ENCODE measurements at places on chromosomes 3 and 15. TPM values are rescaled to one million over a fixed set of nuclear protein-coding genes. Genes with fewer than 3 reads are reported as not detected.
A peak's percentile ranks its signal among the peaks of the same experiment; 100 is the strongest.

GRCh38 chr3:171565481-171566058 is 105.4 kb upstream of the TNIK start:
- DNase-seq = no peak
- peaks cover 6% of the 10 kb centered on the region for H3K27me3 ChIP-seq
- no peak overlapping the region for H3K4me3 ChIP-seq
- H3K36me3 ChIP-seq = peaks cover 7% of the 10 kb centered on the region
- no peak overlapping the region for H3K27ac ChIP-seq

DNA sequence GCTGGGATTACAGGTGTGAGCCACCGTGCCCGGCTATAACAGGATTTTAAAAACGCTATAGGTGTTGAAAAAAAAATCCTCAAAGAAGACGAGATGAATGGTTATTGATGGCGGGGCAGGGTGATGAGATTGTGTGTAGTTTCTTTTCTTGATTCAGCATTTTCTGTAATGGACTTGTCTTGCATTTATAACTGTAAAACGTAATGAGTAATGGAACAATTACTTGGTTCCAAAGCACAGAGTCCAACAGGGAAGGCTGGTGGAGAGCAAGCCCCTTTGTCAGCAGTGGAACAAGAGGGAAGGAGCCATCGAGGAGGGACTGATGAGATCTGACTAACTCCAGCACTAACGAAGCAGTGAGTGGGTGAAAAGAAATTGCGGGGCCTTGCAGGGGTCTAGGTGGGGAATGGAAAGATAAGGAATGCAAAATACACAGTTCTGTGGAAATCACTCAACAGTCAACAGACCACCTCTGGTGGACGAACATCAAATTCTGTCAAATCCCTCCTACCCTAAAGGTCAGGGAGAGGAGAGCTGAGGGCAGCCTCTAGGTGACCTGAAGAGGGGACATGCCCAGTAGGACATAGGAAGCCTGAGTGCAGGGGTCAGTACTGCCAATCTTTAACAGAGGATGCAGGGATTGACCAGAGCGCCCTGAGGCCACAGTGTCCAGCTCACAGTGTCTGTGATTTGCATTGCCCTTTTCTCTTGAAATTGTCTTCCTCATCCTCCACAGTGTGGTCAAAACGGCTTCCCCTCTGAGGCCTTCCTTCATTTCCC is 23.1 kb upstream of the CDCP1 start:
- H3K4me1 ChIP-seq = peaks cover 52% of the 10 kb centered on the region
- H3K27me3 ChIP-seq = peaks cover under 1% of the 10 kb centered on the region
- H3K27ac ChIP-seq = peak overlapping the region; percentile 23
- H3K4me3 ChIP-seq = no peak overlapping the region

DNA sequence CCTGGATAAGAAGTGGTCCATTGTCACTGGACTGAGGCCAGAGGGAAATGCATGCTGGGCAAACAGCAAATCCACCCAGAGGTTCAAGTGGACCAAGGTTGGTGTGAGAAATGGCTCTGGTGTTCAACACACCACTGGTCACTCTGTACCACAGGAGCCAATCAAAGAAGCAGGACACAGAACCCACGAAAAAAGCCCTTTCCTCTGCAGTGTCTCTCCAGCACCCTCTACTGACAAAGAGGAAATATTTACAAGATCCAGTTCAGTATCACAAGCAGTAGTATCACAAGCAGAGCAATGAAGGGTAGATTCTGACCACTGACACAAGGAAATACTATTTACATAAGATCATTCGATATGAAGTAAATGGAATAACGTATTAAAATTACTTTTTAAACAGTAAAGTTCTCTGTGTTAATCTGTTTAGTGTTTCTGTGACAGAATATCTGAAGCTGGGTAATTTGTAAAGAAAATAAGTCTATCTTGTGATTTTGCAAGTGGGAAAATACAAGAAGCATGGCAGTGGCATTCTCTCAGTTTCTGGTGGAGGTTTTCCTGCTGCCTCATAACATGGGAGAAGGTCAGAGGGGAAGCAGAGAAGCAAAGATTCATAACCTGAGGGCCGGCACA is 390.7 kb downstream of the EFHB start:
- no peaks in the 10 kb centered on the region for H3K36me3 ChIP-seq
- no peak for DNase-seq
- H3K4me3 ChIP-seq = no peak overlapping the region
- H3K27me3 ChIP-seq = no peaks in the 10 kb centered on the region
- H3K27ac ChIP-seq = no peak overlapping the region

DNA sequence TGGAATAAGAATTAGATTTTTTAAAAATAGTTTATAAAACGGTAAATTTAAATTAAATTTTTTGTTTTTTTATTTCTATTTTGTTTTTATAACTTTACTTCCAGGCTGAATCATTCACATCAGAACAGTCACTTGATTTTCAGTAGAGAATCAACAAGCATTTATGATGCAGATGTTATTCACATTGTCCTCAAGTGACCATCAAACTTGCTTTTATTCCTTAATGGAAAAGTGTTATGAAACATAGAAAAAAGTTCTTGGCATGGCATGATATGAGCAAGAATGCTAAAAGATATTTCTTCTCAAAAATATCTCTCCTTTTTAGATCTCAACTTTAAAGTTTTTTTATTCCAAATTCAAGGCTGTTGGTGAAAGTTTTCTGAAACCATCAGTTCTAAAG is 70.9 kb upstream of the TGFBR2 start:
- no peaks in the 10 kb centered on the region for H3K27me3 ChIP-seq
- DNase-seq = no peak
- no peaks in the 10 kb centered on the region for H3K4me1 ChIP-seq
- no peak overlapping the region for H3K4me3 ChIP-seq
- H3K36me3 ChIP-seq = peaks cover 2% of the 10 kb centered on the region
- no peak overlapping the region for H3K27ac ChIP-seq

DNA sequence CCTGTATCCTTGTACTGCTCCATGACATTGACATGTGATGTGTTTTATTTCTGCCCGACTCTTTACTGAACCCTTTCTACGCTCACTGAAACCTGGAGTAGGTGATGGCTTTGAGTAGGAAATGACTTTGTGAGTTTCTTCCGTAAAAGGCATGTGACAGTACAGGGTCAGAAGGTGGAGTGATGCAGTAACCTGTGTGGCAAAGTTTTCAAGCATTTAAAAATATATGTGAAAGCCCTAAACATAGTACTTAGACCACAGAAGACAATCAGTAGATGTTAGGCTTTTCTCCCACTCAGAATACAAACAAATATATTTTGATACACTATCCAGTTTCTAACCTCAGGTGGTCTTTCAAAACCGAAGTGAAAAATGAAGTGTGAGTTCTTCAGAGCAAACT is 31.3 kb upstream of the SACM1L start:
- H3K27me3 ChIP-seq = no peaks in the 10 kb centered on the region
- H3K36me3 ChIP-seq = peaks cover 5% of the 10 kb centered on the region
- H3K27ac ChIP-seq = no peak overlapping the region
- H3K4me3 ChIP-seq = no peak overlapping the region
- peaks cover 18% of the 10 kb centered on the region for H3K4me1 ChIP-seq

DNA sequence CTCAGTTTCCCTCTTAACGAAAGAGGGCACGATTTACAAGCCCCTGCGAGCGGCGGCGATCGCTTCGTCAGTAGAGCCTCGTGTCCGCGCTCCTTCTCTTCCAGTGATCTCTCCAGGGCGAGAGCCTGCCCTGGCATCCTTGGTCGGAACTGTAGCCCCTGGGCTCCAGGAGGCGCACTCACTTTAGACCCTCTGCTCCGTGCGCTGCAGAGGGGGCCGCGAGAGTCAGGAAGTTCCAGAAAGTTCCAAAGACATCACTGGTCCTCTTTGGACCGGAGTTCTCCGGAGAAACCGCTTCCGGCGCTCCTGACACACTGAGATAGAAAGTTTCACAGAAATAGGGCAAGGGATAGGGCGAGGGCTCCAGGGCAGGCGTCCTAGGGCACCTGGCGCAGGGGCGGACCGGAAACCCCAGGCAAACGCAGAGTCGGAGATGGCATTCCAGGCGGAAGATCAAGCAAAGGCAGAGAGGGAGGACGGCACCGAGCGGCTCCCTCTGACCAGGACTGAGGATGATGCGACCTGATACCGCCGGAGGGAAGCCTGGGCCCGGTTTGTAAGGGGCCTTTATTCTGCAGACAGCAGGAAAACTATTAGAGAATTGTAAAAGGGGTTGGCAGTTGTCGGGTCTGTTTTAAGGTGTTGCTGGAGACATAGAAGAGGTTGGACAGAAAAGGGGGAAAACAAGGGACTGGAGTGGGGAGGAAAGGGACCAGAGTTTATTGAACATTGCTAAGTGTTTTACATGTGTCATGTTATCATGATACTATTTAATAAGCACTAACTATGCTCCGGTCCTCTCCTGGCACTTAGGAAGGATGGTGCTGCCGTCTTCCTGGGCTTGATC is 1.3 kb upstream of the CPEB1 start:
- H3K27me3 ChIP-seq = peaks cover 52% of the 10 kb centered on the region
- peak overlapping the region; percentile 27 for H3K4me3 ChIP-seq
- DNase-seq = no peak
- H3K4me1 ChIP-seq = peaks cover 3% of the 10 kb centered on the region

DNA sequence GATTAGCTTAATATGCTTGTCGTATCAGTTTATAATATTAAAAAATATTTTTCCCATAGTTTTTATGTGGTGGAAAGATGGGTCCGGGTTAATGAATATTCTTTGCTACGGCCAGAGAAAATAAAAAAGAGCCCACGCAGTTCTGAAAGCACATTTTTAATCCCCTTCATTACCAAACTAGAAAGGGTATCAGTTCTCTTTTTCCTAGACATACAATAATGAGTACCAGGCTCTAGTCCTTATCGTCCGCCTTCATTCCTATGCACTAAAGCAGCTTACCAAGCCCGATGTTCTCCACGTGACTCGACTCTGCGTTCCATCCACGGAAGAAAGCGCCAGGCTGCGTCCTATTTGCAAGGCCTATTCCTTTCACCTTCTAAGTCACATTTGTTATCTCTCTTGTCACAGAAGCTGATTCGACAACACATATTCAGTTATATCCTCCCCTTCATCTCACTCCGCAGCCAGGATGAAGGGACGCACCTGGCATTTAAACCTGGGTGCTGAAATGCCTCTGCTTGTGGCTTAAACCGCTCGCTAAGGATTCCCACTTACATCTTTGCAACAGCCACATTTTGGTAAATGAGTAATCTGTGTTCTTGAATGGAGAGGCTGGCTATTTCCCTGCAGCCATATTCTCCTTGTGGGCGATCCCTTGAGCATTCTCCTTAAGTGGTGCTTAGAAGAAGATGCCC is 257.0 kb downstream of the CD47 start:
- H3K27me3 ChIP-seq = no peaks in the 10 kb centered on the region
- H3K4me1 ChIP-seq = no peaks in the 10 kb centered on the region
- no peaks in the 10 kb centered on the region for H3K36me3 ChIP-seq
- no peak for DNase-seq

GRCh38 chr3:55481744-55482495 is 5.2 kb downstream of the WNT5A start:
- peaks cover 85% of the 10 kb centered on the region for H3K27me3 ChIP-seq
- peaks cover 15% of the 10 kb centered on the region for H3K4me1 ChIP-seq
- no peak overlapping the region for H3K4me3 ChIP-seq
- no peak overlapping the region for H3K27ac ChIP-seq

DNA sequence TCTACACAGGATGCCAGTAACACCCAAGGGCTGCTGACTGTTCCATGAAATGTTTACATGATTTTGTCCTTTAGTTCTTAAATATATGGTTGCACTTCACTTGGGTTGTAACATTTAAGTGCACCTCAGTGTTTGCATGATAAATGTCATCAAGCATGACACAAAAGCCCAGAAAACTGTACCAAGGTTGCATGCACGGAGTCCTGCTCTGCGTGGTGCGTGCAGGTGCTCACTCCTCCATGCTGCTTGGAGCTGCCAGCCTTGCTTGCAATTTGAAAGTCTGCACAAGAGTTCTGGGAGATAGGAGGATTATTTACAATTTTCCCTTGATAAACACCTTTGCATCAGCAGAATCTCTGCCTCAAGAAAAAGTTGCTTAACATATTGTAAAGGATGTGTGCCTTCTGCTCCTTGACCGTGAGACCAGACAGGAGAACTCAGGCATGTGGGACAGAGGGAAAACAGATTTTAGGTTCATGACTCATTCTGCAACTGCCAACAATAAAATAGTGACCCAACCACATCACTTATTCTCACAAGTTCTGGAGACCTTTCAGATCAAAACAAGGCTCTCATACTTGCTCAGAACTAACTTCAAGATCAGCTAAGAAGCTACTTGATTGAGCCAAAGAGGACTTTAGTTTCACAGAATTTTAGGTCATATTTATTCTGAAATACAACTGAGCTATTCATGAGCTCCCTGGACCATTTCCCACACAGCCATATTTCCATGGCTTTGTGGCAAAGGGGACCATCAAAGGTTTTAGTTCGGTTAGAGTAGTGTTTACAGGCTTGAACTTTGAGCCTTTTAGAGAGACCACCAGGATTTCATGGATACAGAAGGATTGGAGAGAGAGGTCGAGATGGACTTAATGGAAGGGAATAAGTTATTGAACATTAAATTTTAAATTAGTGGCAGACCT is 128.4 kb upstream of the ZBED2 start:
- no peak for DNase-seq
- no peak overlapping the region for H3K4me3 ChIP-seq
- peaks cover 3% of the 10 kb centered on the region for H3K4me1 ChIP-seq
- no peak overlapping the region for H3K27ac ChIP-seq
- H3K27me3 ChIP-seq = no peaks in the 10 kb centered on the region
- H3K36me3 ChIP-seq = peaks cover 23% of the 10 kb centered on the region

DNA sequence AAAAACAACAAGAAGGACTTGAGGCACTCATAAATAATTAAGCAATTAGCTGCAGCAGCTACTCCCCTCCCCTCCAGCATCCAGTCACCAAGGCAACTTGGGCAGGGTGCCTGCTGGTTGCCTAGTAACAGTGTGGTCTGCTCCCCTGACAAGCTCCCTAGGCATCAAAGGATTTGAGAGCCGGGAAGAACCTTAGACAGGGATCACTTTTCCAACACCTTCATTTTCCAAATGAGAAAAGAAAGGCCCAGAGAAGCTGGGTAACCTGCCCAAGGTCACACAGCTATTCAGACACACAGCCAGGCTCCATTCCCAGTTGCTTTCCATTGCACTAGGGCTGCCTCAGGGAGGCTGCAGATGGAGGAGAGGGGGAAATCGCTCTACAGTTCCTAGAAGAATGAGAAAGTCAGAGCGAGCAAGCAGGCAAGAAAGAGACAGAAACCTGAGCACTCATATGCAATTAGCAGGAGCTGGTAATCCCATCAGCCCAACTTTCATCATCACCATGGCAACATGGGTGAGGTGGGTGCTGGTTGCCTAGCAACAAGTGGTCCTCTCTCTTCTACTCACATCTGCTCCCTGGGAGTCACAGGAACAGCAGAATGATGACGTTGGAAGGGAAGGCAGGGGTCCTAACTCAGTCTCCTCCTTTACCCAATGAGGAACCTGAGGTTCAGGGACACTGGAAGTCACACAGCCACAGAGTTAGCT is 3.6 kb upstream of the EIF4E3 start:
- peaks cover 12% of the 10 kb centered on the region for H3K36me3 ChIP-seq
- no peak overlapping the region for H3K27ac ChIP-seq
- no peak overlapping the region for H3K4me3 ChIP-seq
- DNase-seq = peak; percentile 54

CCR5 gene
- total RNA-seq = 25.2 TPM

GOLGA6L9 gene
- total RNA-seq = 1.8 TPM

DUOXA2 gene
- not detected for total RNA-seq

CLDN11 gene
- total RNA-seq = not detected
